ENCODE measurements at places on chromosomes 12 and 14. TPM values are rescaled to one million over a fixed set of nuclear protein-coding genes. Genes with fewer than 3 reads are reported as not detected.

Gene PLD4
- not detected for total RNA-seq

Gene TSPAN9
- total RNA-seq: 31.9 TPM

Gene KRT71
- total RNA-seq: not detected

Gene NCAPD2
- 15.5 TPM for total RNA-seq

Gene PRB2
- not detected for total RNA-seq

Gene KRT83
- total RNA-seq: not detected

Gene EEA1
- 10.2 TPM for total RNA-seq

Gene GCN1
- total RNA-seq: 42.9 TPM

Gene SLC25A47
- not detected for total RNA-seq

Gene C3AR1
- not detected for total RNA-seq

Gene TPPP2
- total RNA-seq: not detected

Gene MUCL1
- total RNA-seq: not detected

Gene LRTM2
- not detected for total RNA-seq

Gene PLCZ1
- total RNA-seq: not detected

Gene TBC1D30
- 0.09 TPM for total RNA-seq

Gene TTC6
- total RNA-seq: not detected

Gene PLEKHD1
- not detected for total RNA-seq

Gene PPP4R3A
- 24.5 TPM for total RNA-seq

Gene EIF2S3B
- total RNA-seq: 0.35 TPM

Gene MYH6
- total RNA-seq: not detected

Gene HOXC12
- total RNA-seq: not detected

Gene TTC9
- total RNA-seq: 0.17 TPM

All from pericardium fibroblast (primary cell).